Naive thymus-derived CD8-positive, alpha-beta T cell (primary cell): ENCODE measurements at places on chromosomes 3 and 15. TPM values are rescaled to one million over a fixed set of nuclear protein-coding genes. Genes with fewer than 3 reads are reported as not detected.

KBTBD12 gene
- polyA plus RNA-seq: not detected

YEATS2 gene
- 4.3 TPM for polyA plus RNA-seq

SLC7A14 gene
- polyA plus RNA-seq: not detected

FBXL2 gene
- 0.39 TPM for polyA plus RNA-seq

- no peaks in the 10 kb centered on the region for H3K36me3 ChIP-seq
- DNase-seq: no peak
- H3K4me3 ChIP-seq: no peak overlapping the region
- no peaks in the 10 kb centered on the region for H3K4me1 ChIP-seq
Observed at GRCh38 chr3:88282528-88283241, 132.9 kb downstream of the C3orf38 start.

GRCh38 chr3:139499536-139499935 lies 23.2 kb upstream of the RBP2 start:
- H3K4me3 ChIP-seq: no peak overlapping the region
- H3K4me1 ChIP-seq: no peaks in the 10 kb centered on the region
- no peak overlapping the region for H3K27ac ChIP-seq

DNA sequence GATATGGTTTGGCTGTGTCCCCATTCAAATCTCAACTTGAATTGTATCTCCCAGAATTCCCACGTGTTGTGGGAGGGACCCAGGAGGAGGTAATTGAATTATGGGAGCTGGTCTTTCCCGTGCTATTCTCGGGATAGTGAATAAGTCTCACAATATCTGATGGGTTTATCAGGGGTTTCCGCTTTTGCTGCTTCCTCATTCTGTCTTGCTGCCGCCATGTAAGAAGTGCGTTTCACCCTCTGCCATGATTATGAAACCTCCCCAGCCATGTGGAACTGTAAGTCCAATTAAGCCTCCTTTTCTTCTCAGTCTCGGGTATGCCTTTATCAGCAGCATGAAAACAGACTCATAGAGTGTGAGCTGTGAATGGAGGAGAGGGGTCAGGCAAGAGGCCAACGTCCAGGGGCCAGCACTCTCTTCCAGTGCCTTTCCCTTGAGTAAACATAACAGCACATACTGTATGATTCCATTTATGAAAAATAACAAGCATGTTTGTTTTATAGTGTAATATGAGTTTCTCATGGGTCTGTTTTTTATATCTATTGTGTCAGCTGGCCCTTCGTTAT lies 16.3 kb upstream of the LCTL start:
- H3K36me3 ChIP-seq: no peaks in the 10 kb centered on the region
- H3K27ac ChIP-seq: no peak overlapping the region
- no peak for DNase-seq
- peaks cover under 1% of the 10 kb centered on the region for H3K27me3 ChIP-seq
- no peaks in the 10 kb centered on the region for H3K4me1 ChIP-seq

DNA sequence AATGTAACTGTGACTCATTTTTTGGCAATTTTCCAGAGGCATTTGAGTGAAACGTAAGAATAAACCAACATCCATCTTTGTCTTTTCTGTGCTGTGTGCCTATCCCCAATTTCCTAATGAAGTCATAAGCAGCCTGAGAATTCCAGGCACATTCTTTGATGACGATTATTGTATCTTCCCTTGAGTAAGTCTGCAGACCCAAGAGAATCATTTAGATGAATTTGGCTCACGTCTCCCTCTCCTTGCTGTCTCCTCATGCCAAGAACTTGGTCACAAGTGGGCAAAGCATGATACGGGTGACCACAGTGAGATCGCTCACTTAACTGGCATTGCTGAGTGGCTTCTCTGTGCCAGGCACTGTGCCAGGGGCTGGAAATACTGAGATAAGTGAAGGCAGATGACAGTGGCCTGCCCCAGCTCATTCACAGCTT lies 384.5 kb upstream of the IL12A start:
- no peak overlapping the region for H3K4me3 ChIP-seq
- peaks cover 4% of the 10 kb centered on the region for H3K27me3 ChIP-seq
- no peak for DNase-seq

DNA sequence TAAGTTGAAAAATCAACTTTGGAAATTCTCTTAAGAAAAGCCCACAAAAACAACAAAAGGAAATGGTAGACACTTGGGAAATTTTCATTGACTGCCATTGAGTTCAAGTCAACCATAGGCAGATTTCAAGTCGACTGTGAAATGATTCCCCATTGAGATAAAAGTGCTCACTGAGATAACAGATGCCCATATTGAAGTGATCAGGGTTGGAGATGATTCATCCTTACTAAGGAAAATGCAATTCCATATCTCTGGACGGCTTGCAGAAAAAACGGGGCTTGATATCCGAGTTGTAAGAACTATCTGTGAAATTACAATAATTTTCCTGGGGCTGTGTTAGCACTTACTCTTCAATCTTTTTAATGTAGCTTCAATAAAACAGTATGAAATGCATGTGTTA lies 373.1 kb upstream of the THRB start:
- H3K27me3 ChIP-seq: peaks cover 4% of the 10 kb centered on the region
- H3K4me3 ChIP-seq: no peak overlapping the region
- DNase-seq: no peak
- no peak overlapping the region for H3K27ac ChIP-seq
- no peaks in the 10 kb centered on the region for H3K36me3 ChIP-seq

GRCh38 chr3:142112601-142113000 lies 36.7 kb downstream of the TFDP2 start:
- H3K27ac ChIP-seq: no peak overlapping the region
- peaks cover 3% of the 10 kb centered on the region for H3K36me3 ChIP-seq
- no peak overlapping the region for H3K4me3 ChIP-seq
